ENCODE measurements at places on chromosomes 16 and 17.

GRCh38 chr17:19296786-19297778 is 59.9 kb downstream of the EPN2 start:
- DNase-seq = no peak

GRCh38 chr17:58381124-58382035 is 29.4 kb upstream of the SUPT4H1 start:
- DNase-seq = no peak

DNA sequence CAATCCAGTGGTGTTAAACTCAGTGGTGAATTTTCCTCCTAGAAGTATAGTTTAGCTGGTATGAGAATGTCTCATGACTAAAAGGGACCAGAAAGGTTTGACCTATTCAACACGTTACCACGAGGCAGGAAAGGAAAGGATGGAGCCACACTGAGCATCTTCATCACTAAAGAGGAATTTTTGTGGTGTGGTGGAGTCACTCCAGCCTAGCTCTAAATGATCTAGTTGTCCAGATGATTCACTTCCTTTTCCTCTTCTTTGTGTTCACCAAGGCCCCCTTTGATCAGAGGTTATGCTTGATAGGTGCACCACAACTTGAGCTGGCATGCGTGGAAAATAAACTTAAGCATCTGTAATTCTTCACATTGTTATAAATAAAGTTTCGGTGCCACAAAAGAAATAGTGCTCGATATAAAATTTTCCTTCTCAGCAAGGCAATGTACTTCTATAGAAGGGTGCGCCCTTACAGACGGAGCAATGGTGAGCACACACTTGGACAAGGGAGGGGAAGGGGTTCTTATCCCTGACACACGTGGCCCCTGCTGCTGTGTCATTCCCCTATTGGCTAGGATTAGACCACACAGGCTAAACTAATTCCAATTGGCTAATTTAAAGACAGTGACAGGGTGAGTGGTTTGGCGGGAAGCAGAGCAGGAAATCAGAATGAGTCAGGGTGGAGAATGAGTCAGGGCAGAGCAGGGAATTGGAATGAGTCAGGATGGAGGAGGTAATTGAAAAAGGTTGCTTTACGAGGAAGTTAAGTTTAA is 254.6 kb downstream of the HS3ST3A1 start:
- no peak for DNase-seq

DNA sequence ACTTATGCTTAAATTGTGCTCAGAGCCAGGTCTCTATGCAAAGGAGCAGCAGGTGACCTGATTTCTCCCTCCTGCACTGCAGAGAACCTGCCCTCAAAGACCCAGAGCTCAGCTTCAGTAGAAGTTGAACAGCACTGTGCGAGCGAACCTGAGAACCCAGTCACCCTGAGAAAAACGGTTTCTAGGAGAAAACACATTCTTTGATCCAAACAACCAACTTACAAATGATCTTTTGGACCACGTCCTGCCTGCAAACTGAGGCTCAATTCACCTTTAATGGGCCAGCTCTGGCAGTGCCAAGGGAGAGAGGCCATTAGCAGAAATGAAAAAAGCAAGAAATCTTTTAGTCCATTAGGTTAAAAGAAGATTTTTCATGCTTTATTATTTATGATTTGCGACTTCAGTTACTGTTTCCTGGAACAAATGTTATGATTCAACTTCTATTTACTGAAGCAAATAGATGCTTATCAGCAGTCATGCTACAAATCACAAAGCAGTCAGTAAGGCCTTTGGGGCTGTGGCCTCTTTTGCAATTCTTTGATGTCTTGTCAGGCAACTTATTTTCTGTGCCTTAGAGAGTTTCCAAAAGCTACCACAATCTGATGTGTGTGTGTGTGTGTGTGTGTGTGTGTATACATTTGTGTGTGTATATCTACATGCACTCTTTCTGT is 65.7 kb upstream of the LRRC37A3 start:
- DNase-seq = no peak

DNA sequence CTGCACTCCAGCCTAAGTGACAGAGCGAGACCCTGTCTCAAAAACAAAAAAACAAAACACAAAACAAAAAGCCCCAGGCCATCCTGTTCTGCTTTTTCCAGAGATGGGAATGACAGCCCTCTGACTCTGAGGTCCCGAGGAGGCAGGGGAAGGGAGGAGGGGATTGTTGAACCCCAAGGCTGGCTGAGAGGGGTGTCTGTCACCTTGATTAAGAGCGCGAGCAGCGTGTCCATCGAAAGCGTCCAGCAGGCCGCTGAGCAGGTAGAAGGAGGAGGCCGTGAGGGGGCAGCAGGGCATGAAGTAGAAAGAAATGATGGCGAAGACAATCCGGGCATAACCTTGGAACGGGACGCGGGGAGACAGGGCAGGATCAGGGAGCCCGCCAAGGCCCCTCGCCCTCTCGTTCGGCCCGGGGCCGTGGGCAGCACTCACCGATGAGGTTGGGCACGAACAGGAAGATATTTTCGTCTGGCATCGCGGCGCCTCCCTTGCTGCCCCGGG is 593 bp downstream of the CDIPT start:
- no peak for DNase-seq

DNA sequence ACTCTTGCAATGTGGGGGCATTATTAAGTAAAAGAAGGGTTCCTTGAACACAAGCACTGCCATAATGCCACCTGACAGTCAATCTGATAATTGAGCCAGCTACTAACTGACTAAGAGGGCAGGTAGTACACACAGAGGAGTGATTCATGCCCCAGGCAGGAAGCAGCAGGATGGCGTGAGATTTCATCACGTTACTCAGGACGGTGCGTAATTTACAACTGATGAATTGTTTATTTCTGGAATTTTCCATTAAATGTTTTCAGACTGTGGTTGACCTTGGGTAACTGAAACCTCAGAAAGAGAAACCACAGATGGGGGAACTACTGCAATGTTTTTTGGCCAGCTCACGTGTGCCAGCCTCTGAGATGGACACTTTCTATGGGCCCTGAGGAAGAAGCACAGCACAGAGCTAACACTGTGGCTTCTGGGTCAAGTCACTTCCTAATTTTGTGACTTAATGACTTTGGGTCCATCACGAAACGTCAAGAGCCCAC is 46.7 kb downstream of the C17orf67 start:
- DNase-seq = no peak

DNA sequence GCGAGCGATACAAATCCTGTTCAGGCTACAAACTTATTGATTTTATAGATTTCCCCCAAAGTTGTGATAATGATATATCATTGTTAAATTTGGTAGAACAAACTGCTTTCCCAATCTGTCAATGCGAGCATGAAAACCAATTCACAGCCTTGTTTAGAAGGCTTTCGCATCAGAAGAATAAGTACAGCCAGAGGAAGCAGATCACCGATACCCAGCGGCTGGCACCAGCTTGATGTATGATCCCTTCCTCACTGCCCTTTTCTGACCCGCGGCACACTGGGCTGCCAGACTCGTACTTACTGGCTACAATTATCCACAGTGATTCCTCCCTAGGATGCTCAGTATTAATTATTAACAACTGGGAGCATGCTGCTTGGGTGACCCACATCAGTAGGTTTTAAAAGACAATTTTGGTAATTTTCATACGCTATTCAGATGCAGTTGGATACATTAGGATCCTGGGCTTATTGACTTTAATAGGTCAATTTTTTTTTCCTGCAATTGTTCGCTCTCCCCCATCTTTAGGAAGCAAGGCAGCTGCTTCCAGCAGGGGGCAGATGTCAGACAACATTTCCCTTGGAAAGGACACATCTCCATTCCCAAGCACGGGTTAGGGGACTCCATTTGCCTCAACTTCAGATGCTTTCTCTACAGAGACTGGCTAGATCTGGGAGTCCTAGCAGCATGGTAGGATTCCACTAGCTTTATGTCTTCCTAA is 582.7 kb upstream of the PSMD7 start:
- DNase-seq = no peak

GRCh38 chr16:4190712-4191333 is 51.1 kb downstream of the SRL start:
- DNase-seq = no peak

- no peak for DNase-seq
Measured at GRCh38 chr16:85765767-85766166, 14.9 kb upstream of the C16orf74 start.

GRCh38 chr16:67445913-67446907 is 15.3 kb downstream of the HSD11B2 start:
- DNase-seq = no peak

DNA sequence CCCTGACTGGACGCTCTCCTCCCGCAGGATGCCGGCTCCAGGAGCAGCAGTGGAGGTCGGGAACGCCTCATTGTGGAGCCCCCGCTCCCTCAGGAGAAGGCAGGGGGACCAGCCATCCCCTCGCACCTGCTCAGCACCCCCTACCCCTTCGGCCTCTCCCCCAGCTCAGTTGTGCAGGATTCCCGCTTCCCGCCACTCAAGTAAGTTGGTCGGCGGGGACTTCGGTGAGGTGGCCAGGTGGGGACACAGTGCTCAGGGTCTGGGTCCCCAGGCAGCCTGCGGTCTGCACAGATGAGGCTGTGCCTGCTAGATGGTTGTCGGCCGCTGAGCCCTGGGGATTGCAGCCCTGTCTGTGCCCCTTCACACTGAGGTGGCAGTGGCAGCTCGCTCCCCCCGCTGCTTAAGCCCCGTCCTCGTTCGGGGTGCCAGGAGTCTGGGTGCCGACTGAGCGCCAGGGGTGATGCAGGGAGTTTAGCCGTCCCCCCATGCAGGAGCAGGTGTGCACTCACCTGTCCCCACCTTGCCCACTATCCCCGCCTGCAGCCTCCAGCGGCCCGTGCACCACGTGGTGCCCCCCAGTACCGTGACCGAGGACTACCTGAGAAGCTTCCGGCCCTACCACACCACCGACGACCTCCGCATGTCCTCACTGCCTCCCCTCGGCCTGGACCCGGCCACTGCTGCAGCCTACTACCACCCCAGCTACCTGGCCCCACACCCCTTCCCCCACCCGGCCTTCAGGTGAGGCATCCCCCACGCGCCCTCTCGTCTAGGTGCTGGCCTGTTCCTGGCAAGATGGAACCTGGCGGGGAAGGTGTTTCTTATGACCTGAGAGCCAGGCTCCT is 34.3 kb downstream of the GINS2 start:
- no peak for DNase-seq

Measured in stimulated activated CD8-positive, alpha-beta memory T cell treated with anti-CD3 and anti-CD28 coated beads, Interleukin-4, amount 100 ng/mL, for 1 hour (primary cell).